T-helper 17 cell (primary cell): ENCODE measurements at places on chromosomes 16 and 17.

DNA sequence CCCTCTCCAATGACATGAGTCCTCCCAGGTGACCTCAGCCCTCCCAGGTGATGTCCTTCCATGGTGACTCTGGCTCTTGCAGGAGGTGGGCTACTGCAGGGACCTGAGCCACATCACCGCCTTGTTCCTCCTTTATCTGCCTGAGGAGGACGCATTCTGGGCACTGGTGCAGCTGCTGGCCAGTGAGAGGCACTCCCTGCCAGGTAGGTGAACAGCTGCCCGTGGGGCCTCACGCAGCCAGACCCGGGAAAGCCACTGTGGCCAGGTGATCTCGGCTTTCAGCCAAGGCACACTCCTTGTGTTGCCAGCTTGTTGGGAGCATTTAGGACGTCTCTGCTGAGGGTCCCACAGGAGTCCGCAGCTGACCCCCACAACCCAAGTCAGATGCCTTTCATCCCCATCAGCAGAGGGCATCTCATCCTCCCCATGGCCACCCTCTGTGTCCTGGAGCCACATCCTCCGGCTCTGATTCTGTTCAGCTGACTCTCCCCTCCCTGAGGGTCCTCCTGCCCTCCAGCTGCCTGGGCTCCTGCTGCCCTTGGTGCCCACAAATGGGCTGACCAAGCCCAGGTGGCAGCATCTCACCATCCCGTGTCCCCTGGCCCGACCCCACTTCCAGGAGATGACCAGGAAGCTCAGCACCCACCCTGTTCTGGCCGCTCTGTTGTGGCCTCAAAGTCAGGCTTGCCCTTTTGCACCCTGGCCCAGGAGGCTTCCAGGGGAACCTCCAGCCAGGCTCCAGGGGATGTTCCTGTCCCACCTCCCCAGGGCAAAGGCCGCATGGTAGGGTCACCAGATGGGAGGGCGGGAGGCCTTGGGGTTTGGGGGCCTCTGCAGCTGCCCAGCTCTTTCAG lies 20.1 kb downstream of the USP6 start:
- DNase-seq, result no peak

DNA sequence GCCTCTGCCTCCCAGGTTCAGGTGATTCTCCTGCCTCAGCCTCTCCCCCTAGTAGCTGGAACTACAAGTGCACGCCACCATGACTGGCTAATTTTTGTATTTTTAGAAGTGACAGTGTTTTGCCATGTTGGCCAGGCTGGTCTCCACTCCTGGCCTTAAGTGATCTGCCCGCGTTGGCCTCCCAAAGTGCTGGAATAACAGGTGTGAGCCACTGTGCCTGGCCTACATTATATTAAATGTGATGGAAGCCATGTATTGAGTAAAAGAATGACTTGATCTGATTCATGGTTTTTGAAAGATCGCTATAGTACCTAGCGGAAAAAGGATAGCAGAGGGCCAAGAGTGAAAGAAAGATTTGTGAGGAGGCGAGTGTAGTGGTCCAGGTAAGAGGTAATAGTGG lies 2.7 kb upstream of the PPM1D start:
- DNase-seq, result no peak

DNA sequence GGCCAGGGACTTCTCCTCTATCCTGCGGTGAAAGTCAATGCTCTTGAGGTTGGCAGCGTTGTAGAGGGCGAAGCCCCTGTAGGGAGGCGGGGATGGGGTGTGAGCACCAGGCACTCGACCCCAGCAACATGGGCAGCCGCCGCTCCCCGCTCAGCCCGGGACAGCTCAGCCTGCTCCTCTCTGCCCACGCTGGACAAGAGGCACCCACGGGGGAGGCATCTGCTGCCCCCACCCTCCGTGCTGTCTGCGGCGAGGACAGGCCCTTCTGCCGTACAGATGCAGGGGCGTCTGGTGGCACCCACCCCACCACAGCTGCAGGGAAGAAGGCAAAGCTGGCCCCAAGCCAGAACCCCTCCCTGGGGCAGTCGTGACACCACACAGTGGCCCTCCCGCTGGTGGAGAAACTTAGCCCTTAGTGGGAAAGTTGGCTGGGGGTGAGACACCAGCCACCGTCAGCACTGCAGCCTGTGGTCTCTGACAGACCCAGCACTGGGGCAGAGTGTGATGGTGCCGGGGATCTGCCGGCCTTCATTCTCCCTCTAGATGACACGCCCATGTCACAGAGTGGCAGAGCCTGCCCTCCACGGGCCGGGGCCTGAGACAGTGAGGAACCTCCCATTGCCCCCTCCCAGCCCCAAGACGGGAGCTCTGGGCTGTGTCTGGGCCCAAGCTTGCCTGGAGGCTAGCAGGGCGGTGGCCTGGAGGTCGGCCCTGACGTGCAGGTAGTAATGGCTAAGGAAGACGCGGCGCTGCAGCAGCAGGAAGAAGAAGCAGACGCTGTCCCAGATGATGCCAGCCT lies 19.5 kb downstream of the CTU2 start:
- no peak for DNase-seq

GRCh38 chr17:59840329-59841090 lies 52.2 kb downstream of the TUBD1 start:
- no peak for DNase-seq

GRCh38 chr17:68843522-68843921 lies 111.7 kb downstream of the ABCA8 start:
- DNase-seq, result no peak

DNA sequence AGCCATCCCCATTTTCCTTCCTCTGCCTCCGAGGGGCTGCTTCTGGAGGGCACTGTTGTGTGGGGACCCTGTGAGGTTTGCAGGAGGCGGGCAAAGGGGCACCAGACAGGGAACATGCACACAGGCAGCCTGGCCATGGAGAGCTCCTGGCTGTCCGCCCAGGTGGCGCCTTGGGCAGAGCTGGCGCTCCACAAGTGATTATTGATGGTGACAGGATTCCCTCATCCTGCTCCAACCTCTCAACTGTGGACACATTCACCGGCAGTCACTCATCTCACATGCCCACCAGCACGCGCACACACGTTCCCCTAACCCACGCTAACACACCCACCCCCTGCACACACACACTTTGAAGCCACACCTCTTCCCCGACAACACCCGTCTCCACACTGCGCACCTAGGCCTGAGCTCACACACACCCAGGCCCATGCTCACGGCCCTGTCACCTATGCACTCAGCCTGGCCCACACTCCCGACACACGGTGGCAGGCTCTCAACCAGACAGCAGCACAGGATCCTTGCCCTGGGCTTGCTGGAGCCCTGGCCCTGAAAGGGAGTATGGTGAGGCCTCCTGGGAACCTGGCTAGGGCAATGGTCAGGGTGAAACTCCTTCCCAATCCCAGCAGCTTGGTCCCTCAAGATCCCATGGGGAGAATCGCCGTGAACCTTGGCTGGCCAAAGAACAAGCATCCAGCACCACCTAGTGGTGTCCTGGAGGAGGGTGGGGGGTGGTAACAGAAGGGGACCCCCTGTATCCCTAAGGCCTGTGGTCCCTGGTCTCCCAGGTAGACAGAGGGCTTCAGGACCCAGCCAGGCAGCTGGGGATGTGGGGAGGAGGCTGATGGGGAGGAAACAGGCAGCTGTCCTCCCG lies 3.6 kb downstream of the PNMT start:
- no peak for DNase-seq

GRCh38 chr17:57902800-57903759 lies 52.1 kb downstream of the CUEDC1 start:
- no peak for DNase-seq

DNA sequence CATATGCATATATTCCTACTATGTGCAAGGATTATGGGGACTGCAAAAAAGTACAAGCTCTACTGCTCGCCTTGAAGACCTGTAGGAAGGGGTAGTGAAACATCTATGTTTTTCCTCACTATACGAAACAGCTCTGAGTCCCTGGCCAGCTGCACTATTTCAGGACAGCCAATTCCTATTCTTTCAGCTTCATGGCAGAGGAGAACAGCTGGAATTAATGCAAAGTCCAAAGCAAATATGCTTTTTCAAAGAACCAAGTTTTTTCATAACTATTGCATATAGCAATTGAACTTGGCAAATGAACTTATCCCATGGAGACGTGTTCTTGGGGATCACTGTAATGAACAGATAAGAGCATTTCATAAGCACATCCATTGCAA lies 122.3 kb downstream of the SPACA3 start:
- DNase-seq, result no peak

- no peak for DNase-seq
Measured at GRCh38 chr16:73089420-73089819, 41.5 kb upstream of the ZFHX3 start.

- DNase-seq, result no peak
Measured at GRCh38 chr17:73863761-73864535, 219.7 kb upstream of the SDK2 start.

DNA sequence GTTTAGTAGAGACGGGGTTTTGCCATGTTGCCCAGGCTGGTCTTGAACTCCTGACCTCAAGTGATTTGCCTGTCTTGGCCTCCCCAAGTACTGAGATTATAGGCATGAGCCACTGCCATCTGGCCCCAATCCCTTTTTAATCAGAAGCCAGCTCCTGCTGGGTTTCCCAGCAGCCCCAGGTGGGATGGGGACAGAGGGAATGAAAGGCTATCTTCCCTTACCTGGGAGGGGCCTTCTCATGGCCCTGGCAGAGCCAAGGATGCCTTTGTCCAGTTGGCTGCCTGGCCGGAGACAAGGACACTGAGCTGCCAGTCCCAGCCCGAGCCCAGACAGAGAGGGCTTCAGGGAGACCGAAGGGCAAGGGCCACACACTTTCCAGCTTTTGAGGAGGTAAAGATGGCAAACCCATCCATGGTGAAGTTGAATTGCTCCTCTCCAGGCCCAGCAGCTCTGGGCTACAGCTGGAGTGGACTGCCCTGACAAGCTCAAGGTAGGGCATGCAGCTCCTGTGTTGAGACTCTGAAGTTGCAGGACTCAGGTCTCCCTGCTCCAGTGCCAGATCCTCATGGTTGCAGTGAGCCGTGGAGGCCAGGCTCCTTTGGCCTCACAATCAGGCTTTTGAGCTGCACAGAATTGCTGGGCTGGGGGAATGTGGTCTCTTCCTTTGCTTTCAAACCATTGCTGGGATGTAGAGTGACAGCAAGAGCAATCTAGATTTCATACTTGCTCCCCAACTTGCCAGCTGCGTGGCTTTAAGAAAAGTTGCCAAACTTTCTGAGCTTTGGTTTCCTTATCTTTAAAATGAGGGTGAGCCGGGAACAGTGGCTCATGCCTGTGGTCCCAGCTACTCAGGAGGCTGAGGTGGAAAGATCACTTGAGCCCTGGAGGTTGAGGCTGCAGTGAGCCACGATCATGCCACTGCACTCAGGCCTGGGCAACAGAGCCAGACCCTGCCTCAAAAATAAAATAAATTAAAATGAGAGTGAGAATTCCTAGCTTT lies 44.5 kb upstream of the IL34 start:
- no peak for DNase-seq

DNA sequence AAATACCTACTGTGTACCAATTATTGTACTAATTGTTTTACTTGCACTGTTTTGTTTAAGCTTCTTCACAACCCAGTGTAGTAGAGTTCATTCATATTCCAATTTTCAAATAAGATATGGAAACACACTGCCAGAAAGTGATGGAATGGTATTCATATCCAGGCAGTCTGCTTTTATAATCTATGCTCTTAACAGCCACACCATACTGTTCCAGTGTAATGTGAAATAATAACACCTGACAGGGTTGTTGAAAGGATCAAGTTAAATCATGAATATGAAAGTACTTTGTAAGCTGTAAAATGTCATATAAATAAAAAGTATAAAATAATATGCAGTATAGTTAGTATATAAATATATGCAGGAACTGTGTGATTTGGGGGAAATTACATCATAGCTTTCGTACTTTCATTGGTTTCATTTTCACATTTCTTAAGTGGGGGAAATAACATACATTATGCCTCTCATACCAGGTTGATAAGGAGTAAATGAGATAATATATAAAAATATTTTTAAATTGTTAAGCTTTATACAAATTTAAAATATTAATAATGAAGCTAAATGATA lies 230.8 kb downstream of the TANC2 start:
- DNase-seq, result no peak

- no peak for DNase-seq
Measured at GRCh38 chr16:86906623-86907022, 328.3 kb downstream of the FOXL1 start.

DNA sequence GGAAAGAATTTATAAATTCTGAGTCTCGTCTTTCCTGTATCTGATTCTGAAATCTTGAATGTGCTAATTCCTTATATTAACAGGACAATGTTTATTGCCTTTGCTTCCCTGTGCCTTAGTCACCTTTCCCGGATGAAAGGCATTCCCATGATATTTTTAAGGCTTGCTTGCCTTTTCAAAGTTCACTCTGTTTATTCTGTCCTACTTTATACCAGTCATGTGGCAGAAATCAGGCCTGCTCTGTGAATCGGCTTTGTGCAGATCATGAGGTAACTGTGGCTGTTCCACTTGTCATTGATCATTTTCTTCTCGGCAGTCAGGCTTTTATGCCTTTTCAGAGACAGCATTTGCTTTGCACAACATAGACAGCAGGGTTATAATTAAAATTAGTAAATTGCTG lies 28.8 kb upstream of the ABCC11 start:
- DNase-seq, result no peak

DNA sequence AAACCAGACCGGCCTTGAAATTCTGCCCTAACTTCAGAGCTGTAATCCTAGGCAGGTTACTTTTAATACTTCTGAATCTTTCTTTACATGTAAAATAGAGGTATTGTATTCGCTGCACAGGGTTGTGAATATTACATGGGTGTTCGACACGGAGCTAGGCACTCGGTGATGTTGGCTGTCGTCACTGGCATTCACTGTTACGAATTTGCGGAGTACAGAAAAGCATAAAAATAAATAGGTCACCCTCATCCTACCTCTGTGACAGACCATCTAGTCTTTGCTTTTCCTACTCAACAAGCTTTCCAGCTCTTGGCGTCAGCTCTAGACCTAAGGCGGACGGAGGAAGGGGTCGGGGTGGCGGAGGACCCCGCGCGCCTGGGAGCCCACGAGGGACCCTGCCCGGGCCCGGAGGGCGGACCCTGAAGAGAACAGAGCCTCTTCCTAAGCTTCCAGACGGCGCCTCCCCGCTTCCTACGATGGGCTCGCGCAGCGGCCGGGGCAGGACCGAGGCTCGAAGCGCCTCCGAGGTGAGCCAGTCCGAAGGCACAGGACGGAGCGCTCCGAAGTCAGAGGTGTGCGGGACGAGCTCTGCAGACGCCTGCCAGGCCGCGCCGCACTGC lies 879 bp upstream of the SPG7 start:
- DNase-seq, result no peak

- no peak for DNase-seq
Measured at GRCh38 chr16:7497691-7498090, 165.0 kb downstream of the RBFOX1 start.

- no peak for DNase-seq
Measured at GRCh38 chr16:10600782-10601443, 20.5 kb upstream of the EMP2 start.
